Right forelimb (tissue), 1 donor: ENCODE measurements at places on chromosomes 12 and 14.

DNA sequence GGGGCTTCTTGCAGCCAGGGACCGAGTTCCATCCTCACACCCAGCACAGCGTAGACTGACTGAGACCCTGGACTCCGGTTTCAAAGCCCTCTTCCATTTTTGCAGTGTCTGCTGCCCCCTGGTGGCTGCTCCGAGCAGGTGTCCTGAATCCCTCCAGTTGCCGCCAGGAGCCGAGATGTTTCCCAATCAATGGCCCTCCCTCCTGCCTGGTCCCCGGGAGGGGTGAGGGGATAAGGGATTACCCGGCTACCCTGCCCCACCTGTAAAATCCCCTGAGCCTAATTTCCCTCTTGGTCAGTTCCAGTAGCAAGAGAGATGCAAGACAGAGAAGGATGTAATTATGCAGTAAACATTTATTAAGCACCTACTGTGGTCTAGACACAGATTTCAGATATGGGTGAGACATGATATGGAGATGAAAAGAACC lies 55.0 kb downstream of the PHETA1 start:
- DNase-seq, result peak; percentile 84

- no peak for DNase-seq
Measured at GRCh38 chr12:60977966-60978365, 1282.2 kb upstream of the USP15 start.

DNA sequence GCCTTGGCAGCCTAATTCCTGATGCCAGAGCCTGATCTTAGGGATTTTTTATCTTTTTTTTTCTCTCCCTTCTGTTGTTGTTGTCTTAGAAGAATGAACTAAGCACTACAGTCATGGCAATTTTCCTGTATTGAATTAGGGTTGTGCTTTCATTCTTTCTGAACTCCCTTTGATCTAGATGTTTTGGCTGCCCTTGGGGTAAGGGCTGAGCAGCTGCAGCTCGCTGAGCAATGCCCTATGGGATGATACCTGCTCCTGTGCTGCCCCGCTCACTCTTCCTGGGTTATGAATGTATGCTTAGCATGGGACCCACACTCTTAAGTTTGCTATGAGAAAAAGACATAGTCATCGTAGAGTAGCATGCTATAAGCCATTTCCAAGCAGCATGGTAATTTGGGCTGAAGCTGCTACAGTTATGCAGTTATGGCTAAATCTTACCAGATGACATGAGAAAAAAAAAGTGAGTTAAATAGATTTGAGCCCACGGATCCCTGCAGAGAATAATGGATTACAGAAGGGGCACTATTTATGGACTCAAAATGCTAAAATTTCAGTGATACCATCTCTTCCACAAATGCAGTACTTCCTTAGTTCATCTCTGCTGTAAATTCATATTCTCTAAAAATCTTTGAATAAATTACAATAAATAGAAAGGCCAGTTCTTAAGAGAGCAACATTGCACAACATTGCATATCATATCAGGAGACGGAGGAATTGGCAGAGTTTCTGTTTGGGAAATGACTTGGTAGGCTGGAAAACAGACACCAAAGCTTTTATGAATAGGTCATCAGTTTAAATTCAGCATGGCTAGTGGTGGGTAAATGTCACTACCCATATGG lies 79.2 kb upstream of the PTHLH start:
- DNase-seq, result no peak

- DNase-seq, result no peak
Measured at GRCh38 chr12:117820216-117820907, 148.4 kb downstream of the KSR2 start.

- DNase-seq, result no peak
Measured at GRCh38 chr12:103012884-103013283, 55.4 kb downstream of the ASCL1 start.

- no peak for DNase-seq
Measured at GRCh38 chr14:64926398-64926995, 12.2 kb downstream of the CHURC1 start.

- DNase-seq, result no peak
Measured at GRCh38 chr14:35300228-35300627, 8.0 kb downstream of the PSMA6 start.

GRCh38 chr12:113190761-113191160 lies 5.2 kb downstream of the RITA1 start:
- DNase-seq, result no peak

GRCh38 chr12:68972595-68972994 lies 39.6 kb upstream of the CPM start:
- no peak for DNase-seq

- no peak for DNase-seq
Measured at GRCh38 chr12:72144553-72144952, 127.6 kb upstream of the TRHDE start.

- DNase-seq, result no peak
Measured at GRCh38 chr12:80129895-80130530, 30.7 kb downstream of the OTOGL start.

DNA sequence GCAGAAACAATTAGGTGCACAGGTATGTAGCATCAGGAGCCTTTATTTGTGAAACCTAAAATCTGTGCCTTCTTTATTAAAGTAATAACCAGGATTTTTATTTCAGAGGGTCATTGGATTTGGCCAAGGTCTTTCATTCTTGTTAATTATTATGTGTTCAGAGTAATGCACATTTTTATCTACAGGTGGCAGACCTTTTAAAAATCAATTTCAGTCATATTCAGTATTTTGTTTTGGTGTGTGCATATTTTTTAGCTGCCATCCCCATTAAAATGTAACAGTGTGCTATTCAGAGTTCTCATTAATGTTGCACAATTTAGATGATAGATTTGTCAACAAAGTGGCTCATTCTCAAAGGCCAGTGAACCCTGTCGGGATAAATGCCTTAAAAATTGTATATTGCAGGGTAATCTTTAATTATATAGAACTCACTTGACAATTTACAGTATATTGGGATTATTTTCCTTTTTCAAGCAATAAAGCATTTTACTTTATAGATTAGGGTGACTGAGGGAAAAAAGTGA lies 319.3 kb upstream of the SOX5 start:
- DNase-seq, result no peak

- no peak for DNase-seq
Measured at GRCh38 chr12:52317468-52318052, 3.6 kb downstream of the KRT83 start.

DNA sequence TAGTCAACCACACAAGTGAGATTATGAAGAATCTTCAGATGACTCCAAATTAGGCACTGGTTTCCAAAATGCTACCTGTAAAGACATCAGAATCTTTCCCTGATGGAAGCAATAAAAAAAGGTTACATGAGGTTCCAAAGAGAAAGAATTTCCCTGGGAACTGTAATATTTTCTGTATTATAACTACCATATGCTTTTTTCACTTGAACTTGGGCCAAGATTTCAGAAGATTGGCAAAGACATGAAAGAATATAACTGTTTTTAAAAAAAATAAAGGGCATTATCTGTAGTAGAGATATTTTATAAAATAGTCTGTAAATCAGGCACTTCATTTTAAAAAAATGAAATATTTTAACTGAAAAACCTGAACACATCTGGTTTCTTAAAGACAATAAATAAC lies 12.9 kb downstream of the HECTD1 start:
- no peak for DNase-seq

DNA sequence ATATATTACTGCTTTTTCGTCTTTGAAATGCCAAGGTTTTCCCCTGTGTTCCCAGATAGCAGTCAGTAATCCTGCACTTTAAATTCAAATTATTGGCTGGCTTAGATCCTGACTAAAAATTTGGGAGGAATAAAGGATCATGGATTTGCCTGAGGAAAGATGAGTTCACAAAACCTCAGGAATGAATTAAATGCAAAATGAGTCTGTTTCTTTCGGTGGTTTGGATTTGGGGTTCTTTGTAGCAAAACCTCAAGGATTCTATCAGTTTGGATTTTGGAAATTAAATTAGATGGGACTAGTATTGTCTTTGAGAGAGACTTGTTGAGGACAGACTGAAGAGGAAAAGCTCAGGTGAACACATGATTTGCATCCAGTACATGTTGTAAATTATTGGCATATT lies 36.1 kb downstream of the PPFIBP1 start:
- no peak for DNase-seq

DNA sequence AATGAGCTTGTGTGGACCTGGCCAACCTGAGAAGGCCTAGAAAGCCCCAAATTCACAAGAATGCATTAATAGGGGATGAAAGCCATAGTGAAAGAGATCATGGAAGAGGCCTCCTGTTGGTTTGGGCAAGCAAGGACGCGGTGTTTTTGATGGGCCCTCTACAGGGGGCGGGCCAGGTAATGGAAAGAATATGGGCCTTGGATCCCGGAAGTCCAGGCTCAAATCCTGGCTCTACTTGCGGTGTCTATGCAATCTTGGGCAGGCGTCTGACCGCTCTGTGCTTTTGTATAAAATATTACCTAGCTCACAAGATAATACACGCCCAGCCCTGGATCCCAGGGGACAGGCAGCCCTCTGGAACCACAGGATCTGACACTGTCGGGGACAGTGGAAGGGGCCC lies 41.1 kb upstream of the CLMN start:
- DNase-seq, result no peak

DNA sequence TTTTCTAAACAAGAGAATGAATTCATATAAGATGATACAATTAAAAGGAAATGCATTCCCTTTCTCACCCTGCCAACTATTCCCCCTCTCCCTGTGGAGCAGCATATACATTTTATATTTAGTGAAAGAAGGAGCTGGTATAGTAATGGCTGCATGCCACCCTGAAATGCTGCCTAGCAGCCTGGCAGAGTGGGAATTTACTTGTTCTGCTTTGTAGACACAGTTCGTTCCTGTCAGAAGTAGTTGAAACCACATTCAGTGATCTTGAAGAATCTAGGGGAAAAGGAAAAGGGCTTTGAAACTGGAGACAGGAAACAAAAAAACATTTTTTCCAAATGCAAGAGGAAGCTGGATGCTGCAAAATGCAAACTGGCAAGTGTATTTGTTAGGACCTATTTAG lies 176.0 kb upstream of the PLEKHA5 start:
- DNase-seq, result no peak

GRCh38 chr14:91867316-91867988 lies at the start of gene TC2N:
TSS of gene TC2N (minus strand) at chr14:91867536. CDS start at chr14:91813769, 53,767 bp downstream.
- no peak for DNase-seq

DNA sequence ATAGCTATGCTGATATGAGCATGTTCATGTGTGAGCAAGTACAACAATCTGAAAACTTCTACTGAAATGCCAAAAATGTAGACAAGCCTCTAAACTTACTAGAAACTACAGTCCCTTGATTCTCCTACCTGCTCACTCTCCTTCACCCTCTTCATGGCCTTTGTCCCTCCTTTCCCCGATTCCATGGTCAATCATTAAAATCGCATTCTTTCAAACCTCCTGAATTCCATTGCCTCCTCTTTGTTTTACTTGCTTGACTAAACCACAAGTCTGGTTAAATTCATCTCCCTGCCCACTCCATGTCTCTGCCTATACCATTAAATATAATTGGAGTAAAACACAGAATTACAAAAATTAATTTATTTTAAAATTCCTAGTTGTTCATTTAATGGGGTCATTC lies 33.0 kb upstream of the SSTR1 start:
- no peak for DNase-seq

- no peak for DNase-seq
Measured at GRCh38 chr12:92619026-92619425, 83.8 kb upstream of the PLEKHG7 start.

DNA sequence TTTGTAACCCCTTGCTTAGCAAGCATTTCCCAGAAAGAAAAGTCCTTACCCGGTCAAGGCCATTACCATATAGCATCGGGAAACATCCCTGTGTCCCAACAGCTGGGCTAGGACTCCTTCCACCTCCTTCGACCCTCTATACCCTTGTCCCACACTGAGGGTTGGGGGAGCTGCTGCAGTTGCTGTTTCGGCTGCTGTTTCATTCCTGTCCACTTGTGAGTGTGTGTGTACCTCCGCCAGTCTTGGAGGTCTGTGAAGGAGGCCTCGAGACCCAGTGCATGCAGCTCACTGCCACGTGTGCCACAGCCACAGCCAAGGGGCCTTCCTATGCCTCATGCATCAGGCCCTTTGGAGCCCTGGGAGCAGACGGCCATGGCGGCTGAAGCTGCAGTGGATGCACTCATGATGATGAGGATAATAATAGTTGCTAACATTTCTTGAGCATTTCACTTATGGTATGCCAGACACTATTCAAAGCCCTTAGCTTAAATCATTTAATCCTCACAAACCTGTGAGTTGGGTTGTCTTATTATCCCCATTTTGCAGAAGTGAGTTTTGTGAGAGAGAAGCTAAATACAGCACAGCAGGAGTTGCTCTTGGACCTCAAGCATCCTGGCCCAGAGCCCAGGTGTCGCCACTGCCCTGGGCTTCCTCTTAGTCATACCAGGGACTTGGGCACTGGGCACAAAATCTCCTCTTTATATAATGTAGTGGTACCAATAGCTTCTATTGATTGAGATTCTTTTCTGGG lies 156.5 kb downstream of the PRKCH start:
- no peak for DNase-seq

DNA sequence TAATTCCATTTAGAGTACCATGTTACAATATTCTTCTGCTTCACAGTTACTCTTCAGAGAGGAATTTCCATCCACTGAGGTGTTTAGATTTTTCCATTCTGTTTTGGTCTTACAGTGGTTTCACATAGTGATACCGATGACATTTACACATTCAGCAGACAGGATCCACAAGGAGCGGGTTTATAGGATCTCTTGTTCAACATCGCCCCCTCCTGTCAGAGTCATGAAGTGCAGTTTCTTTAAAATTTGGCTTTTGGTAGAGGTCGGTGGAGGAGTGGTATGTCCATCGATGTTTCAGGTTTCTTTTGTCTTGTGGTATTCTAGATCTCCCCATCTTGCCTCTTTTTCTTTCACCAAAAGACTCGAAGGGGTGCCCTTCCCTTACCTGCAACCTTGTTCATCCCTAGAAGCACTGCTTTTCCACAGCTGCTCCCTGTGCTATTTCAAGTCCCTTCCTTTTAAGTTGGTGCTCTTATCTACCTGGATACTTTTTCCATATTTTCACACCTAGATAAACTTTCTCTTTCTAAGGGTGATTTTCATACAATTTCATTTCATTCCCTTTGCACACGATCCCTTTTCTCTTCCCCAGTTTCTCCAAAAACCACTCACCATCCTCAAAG lies 181.3 kb downstream of the ITPR2 start:
- peak; percentile 65 for DNase-seq

GRCh38 chr14:92600318-92601053 lies 86.9 kb downstream of the RIN3 start:
- no peak for DNase-seq
